ENCODE measurements at places on chromosomes 12 and 14. TPM values are rescaled to one million over a fixed set of nuclear protein-coding genes. Genes with fewer than 3 reads are reported as not detected.

STON2 gene
- 13.3 TPM for total RNA-seq

DLGAP5 gene
- total RNA-seq, result 0.46 TPM

HHIPL1 gene
- total RNA-seq, result 2.8 TPM

OR6C75 gene
- total RNA-seq, result not detected

ADAM21 gene
- not detected for total RNA-seq

PDE3A gene
- 3.7 TPM for total RNA-seq

GYS2 gene
- not detected for total RNA-seq

DNA sequence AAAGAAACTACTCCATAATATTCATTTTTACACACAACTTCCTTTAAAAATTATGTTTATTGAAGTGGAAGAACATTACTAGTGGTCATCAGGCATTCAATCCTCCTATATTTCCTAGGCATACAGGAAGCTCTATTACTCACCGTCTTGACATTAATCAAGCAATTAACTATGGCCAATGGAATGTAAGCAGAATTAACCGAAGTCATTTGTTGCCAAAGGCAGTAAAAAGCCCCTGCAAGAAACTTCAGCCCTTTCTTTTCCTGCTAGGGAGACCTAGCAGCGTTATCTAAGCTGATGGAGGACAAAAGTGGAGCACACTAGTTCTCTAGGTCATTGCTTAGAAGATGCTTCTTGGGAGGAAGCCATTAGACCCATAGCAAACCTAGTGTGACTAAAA is 399.6 kb downstream of the KCNH5 start:
- H3K27ac ChIP-seq, result no peak overlapping the region
- H3K36me3 ChIP-seq, result no peaks in the 10 kb centered on the region
- H3K4me1 ChIP-seq, result no peaks in the 10 kb centered on the region

DNA sequence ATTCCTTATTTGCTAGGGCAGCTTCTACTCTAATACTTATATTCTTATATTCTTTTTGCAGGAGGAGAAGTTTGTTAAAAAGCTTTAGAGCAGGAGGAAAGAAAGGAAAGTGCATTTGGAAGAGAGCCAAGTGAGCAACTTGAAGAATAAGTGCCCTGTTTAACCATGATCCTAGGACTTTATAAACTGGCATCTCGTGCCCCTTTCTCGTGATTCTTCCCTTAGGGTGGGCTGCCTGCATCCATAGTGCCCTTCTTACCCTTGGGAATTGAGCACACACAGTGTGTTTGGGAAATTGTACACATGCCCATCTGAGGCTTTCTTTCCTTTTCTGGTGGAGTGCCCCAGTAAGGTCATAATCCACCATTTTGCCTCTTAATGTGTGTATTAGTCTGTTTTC is 141.9 kb downstream of the NUBPL start:
- DNase-seq, result no peak
- H3K27me3 ChIP-seq, result no peaks in the 10 kb centered on the region
- H3K4me3 ChIP-seq, result no peak overlapping the region
- no peaks in the 10 kb centered on the region for H3K4me1 ChIP-seq
- H3K27ac ChIP-seq, result no peak overlapping the region
- no peaks in the 10 kb centered on the region for H3K36me3 ChIP-seq

DNA sequence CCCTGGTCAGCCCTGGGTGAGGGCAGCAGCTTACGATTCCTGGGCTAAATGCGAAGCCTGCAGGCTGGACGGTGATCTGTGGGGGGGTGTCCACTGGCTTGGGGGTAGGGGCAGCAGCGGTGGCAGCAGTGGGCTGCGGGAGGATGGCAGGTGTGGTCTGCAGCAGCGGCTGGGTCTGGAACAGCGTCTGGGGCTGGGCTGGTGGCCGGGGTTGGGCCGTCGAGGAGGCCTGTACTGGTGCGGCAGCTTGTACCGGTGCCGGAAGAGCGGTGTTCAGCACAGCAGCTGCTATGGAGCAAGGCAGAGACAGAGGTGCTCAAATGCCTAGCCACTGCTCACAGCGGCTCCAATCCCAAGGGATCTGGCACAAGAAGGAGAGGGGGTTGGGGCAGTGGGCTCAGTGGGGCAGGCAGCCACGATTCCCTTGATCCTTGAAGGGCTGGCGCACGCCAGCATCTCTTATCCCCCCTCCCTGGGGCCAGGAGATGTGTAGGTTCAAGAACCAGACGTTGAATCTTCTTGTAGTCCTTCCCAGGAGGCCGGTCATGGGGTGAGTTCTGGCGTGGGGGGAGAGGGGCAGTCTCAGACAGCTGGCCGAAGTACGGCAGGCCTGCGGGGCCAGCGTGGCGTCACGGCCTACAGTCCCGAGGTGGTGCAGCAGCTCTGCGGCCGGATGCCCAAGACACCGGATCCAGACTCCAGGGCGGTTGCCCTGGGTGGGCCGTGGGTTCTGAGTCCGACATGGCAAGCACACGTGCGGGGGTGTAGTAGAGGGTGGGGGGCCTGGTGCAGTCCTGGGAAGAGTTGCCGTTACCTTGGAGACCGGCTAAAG is 19.9 kb downstream of the POU6F1 start:
- no peak overlapping the region for H3K27ac ChIP-seq
- H3K4me1 ChIP-seq, result no peaks in the 10 kb centered on the region
- no peaks in the 10 kb centered on the region for H3K36me3 ChIP-seq
- H3K27me3 ChIP-seq, result no peaks in the 10 kb centered on the region
- no peak overlapping the region for H3K4me3 ChIP-seq
- no peak for DNase-seq

GRCh38 chr14:104227806-104228205 is 89.4 kb downstream of the KIF26A start:
- no peaks in the 10 kb centered on the region for H3K36me3 ChIP-seq
- DNase-seq, result no peak
- no peaks in the 10 kb centered on the region for H3K27me3 ChIP-seq
- no peak overlapping the region for H3K27ac ChIP-seq
- H3K4me1 ChIP-seq, result peaks cover 12% of the 10 kb centered on the region

GRCh38 chr12:12528361-12529270 is 34.0 kb downstream of the DUSP16 start:
- no peak overlapping the region for H3K4me3 ChIP-seq
- H3K36me3 ChIP-seq, result no peaks in the 10 kb centered on the region
- H3K4me1 ChIP-seq, result peaks cover 5% of the 10 kb centered on the region
- DNase-seq, result no peak
- no peak overlapping the region for H3K27ac ChIP-seq

- H3K27ac ChIP-seq, result no peak overlapping the region
- H3K27me3 ChIP-seq, result no peaks in the 10 kb centered on the region
- no peaks in the 10 kb centered on the region for H3K36me3 ChIP-seq
- H3K4me3 ChIP-seq, result no peak overlapping the region
- H3K4me1 ChIP-seq, result no peaks in the 10 kb centered on the region
Observed at GRCh38 chr12:31929027-31929526, 30.1 kb upstream of the RESF1 start.

DNA sequence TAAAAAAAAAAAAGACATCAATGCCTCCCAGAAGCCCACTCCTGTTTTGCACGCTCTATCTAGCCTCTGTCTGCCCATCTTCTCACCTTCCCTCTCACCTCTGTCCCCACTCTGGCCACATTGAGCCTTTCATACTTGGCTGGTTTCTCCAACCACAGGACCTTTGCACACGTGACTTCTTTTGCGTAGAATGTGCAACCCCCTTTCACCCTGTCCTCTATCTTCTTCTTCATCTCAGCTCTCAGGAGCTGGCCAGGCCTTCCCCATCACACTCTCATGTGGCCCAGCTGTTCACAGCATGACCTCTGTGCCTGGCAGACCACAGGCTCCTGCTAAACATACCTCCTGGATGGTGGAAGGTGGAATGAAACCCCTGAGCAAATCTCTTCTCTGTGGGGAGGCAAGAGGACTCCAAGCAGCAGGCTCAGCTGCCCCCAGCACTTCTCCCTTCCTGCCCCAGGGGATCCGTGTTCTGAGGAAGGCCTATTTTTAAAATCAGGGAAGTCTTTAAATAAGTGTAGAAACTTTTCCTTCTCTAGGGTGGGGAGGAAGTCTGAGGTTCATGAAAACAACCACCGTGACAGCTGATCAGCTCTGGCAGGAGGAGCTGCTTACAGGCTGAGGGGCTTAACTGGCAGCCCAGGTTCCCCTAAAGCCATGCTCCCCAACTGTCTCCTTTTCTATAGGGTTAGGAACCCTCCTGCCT is 11.6 kb downstream of the HVCN1 start:
- no peaks in the 10 kb centered on the region for H3K36me3 ChIP-seq
- no peaks in the 10 kb centered on the region for H3K27me3 ChIP-seq
- H3K27ac ChIP-seq, result no peak overlapping the region
- H3K4me1 ChIP-seq, result no peaks in the 10 kb centered on the region
- no peak for DNase-seq

DNA sequence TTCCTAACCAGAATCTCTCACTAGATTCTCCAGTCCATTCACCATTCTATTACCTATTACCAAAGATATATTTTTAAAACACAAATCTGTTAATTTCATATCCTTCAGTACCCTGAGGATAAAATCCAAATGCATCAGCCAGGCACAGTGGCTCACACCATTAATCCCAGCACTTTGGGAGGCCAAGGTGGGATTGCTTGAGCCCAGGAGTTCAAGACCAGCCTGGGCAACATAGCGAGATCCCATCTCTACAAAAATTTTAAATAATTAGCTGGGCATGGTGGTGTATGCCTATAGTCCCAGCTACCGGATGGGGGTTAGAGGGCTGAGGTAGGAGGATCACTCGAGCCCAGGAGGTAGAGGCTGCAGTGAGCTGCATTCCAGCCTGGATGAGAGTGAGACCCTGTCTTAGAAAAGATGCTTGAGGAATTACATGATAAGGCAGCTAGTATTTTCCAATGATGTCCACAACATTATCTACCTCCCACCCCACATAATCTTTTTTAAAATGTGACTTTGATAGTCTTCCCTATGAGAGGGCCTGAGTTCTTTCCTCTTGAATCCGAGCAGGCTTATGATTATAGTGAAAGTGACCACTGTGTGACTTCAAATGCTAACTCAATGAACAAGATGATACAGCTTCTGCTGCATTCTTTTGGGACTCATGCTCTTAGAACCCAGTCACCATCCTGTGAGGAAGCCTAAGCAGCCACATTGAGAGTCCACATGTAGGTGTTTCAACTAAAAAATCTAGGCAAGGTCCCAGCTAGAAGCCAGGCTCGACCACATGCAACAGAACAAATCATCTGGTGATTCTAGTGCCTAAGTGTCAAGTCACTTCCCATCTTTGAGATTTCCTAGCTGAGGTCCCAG is 18.0 kb downstream of the HECTD1 start:
- no peaks in the 10 kb centered on the region for H3K36me3 ChIP-seq
- no peaks in the 10 kb centered on the region for H3K27me3 ChIP-seq
- H3K4me3 ChIP-seq, result no peak overlapping the region

DNA sequence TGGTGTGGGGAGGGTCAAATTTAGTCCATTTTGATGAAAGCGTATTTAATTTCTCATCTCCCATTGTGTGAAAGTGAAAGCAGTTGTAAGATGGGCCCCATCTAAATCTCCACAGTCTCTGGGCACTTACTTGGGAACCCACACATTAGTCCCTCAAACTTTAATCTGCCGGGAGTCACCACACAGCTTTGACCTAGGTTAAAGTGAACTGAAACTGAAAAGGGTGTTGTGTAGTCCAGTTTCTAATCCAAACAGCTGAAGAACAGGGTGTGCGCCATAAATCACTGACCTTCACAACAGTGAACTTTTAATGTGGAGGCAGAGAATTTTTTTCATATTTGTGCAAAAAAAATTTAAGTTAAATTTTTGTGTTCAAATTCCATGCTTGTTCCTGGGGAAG is 48.4 kb upstream of the PTPRO start:
- DNase-seq, result no peak
- H3K4me3 ChIP-seq, result no peak overlapping the region
- no peaks in the 10 kb centered on the region for H3K36me3 ChIP-seq
- H3K4me1 ChIP-seq, result no peaks in the 10 kb centered on the region
- H3K27ac ChIP-seq, result no peak overlapping the region
- H3K27me3 ChIP-seq, result no peaks in the 10 kb centered on the region

DNA sequence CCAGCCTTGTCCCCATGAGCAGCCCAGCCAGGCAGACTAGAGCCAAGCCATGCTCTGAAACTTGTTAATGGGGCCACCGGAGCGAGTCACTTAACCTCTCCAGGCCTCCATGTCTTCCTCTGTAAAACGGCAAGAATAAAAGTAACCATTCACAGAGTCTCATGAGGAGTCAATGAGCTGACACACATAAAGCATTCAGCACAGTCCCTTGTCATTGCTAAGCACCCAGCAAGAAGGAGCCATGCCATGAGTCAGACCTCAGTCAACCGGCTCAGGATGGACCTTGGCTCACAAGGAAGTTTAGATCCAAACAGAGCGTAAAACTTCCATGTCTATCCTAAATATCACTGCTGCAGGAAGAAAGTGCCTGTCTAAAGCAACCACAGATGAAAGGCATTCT is 10.6 kb downstream of the FICD start:
- no peak for DNase-seq
- H3K4me3 ChIP-seq, result no peak overlapping the region
- peaks cover 2% of the 10 kb centered on the region for H3K36me3 ChIP-seq

GRCh38 chr12:12157424-12157823 is 86.7 kb downstream of the BCL2L14 start:
- no peak overlapping the region for H3K4me3 ChIP-seq
- H3K27me3 ChIP-seq, result no peaks in the 10 kb centered on the region
- no peak for DNase-seq

GRCh38 chr12:116338064-116338846 is 60.8 kb upstream of the MED13L start:
- no peaks in the 10 kb centered on the region for H3K4me1 ChIP-seq
- H3K36me3 ChIP-seq, result no peaks in the 10 kb centered on the region
- H3K27me3 ChIP-seq, result no peaks in the 10 kb centered on the region
- no peak overlapping the region for H3K27ac ChIP-seq
- no peak overlapping the region for H3K4me3 ChIP-seq
- DNase-seq, result no peak

DNA sequence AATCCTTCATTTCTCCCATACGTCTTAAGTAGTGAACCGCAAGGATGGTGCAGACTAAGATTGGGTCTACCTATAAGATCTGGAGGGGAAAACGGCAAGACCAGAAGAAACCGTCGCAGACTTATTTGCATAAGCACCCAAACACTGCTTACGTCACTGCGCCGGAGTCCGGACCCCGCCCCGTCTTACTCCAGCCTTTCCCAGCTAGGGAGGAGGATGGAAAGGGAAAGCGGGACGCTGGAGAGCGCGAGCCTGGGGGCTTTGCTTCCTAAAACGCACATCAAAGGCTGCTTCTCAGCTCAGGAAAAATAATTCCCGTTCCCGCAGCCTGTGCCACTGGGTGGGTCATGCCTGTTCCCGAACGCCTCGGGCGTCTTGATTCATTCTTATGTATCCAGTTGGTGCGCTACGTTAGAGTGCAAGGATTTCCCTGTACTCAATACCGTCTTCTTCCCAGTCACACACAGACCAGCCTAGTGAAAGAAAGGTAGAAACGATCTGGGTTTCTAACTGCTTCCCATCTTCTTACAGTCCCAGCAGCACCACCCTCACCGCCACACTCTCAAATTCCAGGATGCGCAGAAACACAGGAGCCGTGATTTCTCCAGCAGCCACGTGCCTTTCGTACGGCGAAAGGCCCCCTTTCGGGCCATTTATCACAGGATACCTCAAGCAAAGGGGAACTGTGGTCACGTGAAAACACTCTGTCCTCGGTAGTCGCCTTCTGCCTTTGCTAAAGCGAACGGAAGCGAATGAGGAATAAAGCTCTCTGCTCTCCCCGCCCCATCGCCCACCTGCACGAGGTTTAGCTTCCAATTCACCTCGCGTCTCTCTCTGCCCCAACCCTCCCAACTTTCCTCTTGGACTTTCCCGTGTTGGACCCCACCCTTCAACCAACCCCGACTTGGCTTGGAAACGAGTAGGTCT is 1.1 kb downstream of the SLC6A15 start:
- no peak for DNase-seq
- no peak overlapping the region for H3K27ac ChIP-seq
- peaks cover 10% of the 10 kb centered on the region for H3K4me1 ChIP-seq
- H3K27me3 ChIP-seq, result no peaks in the 10 kb centered on the region
- peak overlapping the region; percentile 33 for H3K4me3 ChIP-seq

Measured in ovary (tissue), 10 donors.